ENCODE measurements at places on chromosomes 5 and 9.

DNA sequence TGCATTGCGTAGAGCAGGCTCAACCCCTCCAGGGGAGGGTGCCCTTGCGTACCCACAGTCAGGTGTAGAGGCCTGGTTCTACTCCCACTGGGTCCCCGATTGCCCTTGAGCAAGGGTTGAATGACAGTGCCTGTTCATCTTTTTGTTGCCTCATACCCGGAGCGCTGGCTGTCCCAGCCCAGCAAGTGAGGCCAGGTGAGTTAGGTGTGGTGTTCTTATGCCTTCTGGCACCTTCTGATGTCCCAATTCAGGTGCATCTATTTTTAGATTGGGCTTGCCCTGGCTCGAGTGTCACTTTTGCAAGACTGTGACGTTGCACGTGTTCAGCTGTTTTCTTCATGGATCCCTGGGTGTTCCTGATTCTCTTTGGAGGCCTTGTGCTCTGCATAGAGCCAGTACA is 257.8 kb downstream of the GOLPH3 start:
- DNase-seq = no peak

DNA sequence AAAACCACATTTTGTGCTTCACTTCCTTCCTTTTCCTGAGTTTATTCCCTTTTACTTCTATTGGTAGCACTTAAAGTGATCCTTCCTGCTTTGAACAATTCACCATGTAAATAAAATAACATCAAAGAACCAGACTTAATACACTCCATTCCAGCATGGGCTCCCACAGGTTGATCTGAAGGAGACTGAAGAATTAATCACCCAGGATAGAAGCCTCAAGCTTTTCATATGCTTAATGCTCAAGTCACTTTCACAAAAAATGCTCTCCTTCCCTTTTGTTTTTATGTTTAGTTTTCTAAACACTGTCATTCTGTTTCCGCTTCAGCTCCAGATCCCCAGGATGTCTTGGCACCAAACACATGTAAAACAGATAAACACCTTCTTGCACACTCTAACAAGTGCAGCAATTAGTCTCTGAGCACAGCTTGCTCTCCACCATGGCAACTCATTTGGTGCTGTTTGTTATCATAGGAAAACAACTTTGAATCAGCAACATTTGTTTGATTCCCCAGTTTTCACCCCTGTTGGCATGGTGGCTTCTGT is 37.0 kb downstream of the DMRTA1 start:
- no peak for DNase-seq

DNA sequence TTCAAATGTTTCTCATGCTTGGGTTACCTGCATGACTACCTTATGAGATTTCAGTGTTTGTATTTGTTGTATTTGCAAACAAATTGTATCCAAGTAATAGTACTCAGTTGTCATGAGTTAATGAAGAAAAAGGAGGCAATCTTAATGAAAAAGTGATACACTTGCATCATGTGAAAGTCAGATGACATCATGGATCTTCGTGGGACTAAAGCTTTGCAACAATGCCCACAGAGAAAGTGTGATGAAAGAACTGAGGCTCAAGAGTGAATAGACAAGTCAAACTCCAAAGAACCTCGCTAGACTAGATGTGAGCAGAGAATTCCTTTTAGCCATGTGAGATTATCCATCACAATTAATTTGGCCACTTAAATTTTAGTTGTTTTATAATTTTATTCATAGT is 75.4 kb upstream of the ADRB2 start:
- DNase-seq = peak; percentile 93

GRCh38 chr9:18421391-18421790 is 52.6 kb upstream of the ADAMTSL1 start:
- DNase-seq = no peak

DNA sequence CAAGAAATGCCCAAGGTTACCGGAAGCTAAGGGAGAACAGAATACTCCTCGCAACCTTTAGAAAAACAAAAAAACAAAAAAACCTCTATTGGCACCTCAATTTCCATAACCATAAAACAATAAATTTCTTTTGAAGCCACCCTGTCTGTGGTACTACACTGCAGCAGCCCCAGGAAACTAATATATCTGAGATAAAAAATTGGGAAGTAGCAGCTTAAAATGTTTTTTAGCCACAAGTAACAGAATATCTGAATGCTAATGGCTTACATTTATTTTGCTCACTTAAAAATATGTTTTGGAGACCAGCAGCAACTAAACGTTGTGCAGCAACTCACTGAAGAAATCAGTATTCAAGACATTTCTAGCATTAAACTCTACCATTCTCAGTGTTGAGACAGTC is 969.6 kb downstream of the DNAH5 start:
- DNase-seq = no peak

GRCh38 chr5:126718236-126718868 is 58.6 kb upstream of the LMNB1 start:
- DNase-seq = no peak

DNA sequence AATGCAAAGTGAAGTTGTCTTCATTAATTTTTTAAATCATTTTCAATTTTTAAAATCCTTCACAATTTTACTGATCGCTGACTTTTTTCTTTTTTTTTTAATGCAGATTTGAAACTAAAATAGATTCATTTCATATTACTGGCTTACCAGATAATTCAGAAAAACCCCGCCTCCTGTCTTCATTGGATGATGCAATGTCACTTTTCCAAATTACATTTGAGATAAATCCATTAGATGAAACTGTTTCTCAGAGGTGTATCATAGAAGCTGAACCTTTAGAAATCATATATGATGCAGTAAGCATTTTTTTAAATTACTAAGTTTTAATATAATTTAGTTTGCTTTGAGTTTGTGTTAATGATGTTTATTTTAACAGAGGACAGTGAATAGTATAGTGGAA is 60.6 kb downstream of the VPS13A start:
- no peak for DNase-seq

GRCh38 chr9:102461156-102461819 is 533.8 kb upstream of the CYLC2 start:
- no peak for DNase-seq

DNA sequence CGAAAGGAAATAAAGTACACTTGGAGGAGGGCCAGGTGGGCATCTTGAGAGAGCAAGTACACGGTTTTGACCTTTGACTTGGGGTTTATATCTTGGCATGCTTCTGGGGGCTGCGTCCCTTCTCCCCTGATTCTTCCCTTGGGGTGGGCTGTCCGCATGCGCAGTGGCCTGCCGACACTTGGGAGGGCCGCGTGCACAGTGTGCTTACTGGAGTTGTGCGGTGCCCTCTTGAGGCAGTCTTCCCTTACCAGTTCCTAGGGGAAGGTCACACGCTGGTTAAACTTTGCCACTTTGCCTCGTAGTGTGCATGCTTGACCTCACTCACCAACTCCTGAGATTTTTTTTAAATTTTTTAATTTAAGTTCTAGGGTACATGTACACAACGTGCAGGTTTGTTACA is 4.3 kb upstream of the CLPTM1L start:
- DNase-seq = no peak

Measured in inflammatory macrophage treated with lipopolysaccharide for 4 hours (primary cell).